ENCODE measurements at places on chromosomes 2 and 18. TPM values are rescaled to one million over a fixed set of nuclear protein-coding genes. Genes with fewer than 3 reads are reported as not detected.

- peak; percentile 81 for DNase-seq
- no peaks in the 10 kb centered on the region for H3K36me3 ChIP-seq
- H3K4me3 ChIP-seq = peak overlapping the region; percentile 1
- H3K27ac ChIP-seq = peak overlapping the region; percentile 29
Measured at GRCh38 chr2:221997100-221997499, 301.7 kb downstream of the PAX3 start.

The FLACC1 gene
- total RNA-seq = 1.2 TPM

DNA sequence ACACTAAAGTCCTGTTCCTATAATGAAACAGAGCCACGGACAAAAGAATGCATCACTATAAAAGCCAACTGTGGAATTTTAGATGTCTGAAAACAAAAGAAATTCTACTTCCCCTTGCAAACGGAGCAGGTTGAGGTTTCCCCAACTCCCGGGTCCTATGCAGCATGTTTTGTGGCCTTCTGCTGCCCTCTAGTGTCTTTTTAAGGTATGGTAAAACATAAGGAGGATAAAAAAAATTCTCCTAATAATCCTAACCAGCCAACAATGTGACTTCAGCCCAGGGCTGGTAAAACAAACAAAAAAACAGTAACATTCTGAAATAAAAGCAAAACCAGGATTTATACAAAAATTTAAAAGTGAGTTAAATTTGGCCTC is 539.5 kb downstream of the NRXN1 start:
- no peaks in the 10 kb centered on the region for H3K27me3 ChIP-seq
- no peaks in the 10 kb centered on the region for H3K4me1 ChIP-seq
- no peak overlapping the region for H3K27ac ChIP-seq

The GAL3ST2 gene
- total RNA-seq = 0.15 TPM

GRCh38 chr2:208379192-208379591 is 27.4 kb upstream of the PTH2R start:
- no peaks in the 10 kb centered on the region for H3K4me1 ChIP-seq
- no peak for DNase-seq

GRCh38 chr2:28615706-28616105 is 119.8 kb downstream of the PLB1 start:
- peaks cover 1% of the 10 kb centered on the region for H3K27me3 ChIP-seq
- no peak overlapping the region for H3K27ac ChIP-seq
- peaks cover 20% of the 10 kb centered on the region for H3K4me1 ChIP-seq
- H3K4me3 ChIP-seq = no peak overlapping the region
- no peaks in the 10 kb centered on the region for H3K36me3 ChIP-seq

The ERICH2 gene
- not detected for total RNA-seq

The DCDC2C gene
- total RNA-seq = not detected

DNA sequence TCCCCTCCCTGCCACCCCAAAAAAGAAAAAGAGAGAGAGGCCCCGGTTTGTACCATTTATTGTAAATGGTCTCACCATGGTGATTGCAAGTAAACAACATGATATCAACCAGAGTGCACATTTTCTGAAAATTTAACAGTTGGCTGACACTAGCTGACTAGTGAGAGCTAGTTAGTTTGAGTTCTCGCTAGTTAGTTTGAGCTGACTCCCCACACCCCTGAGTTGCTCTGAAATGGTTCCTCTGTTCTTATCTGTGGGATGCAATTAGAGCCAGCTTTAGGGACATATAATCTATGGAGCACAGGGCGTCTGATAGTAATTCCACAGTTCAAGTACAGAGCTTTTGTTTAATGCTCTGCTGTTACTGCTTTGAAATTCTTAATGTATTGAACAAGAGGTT is 13.1 kb downstream of the CASP10 start:
- no peaks in the 10 kb centered on the region for H3K4me1 ChIP-seq
- H3K4me3 ChIP-seq = no peak overlapping the region
- H3K36me3 ChIP-seq = 0 out of 2 replicates have a peak, but pooled peaks cover 8% of the 10 kb centered on the region

The MITD1 gene
- total RNA-seq = 15.8 TPM

- H3K4me3 ChIP-seq = no peak overlapping the region
- peaks cover 12% of the 10 kb centered on the region for H3K36me3 ChIP-seq
- H3K27ac ChIP-seq = peak overlapping the region; percentile 75
- H3K4me1 ChIP-seq = peaks cover 60% of the 10 kb centered on the region
- no peaks in the 10 kb centered on the region for H3K27me3 ChIP-seq
- DNase-seq = no peak
Measured at GRCh38 chr2:224253464-224253863, 148.4 kb downstream of the FAM124B start.

- no peak for DNase-seq
- no peaks in the 10 kb centered on the region for H3K27me3 ChIP-seq
- peaks cover 43% of the 10 kb centered on the region for H3K4me1 ChIP-seq
- no peak overlapping the region for H3K27ac ChIP-seq
- no peak overlapping the region for H3K4me3 ChIP-seq
Measured at GRCh38 chr18:56119681-56120080, 518.7 kb downstream of the TXNL1 start.

- H3K27me3 ChIP-seq = no peaks in the 10 kb centered on the region
- no peaks in the 10 kb centered on the region for H3K36me3 ChIP-seq
- H3K27ac ChIP-seq = no peak overlapping the region
- H3K4me3 ChIP-seq = no peak overlapping the region
Measured at GRCh38 chr2:137873536-137874244, 90.6 kb upstream of the HNMT start.

The SP9 gene
- total RNA-seq = not detected

GRCh38 chr2:10841547-10842219 is 29.1 kb upstream of the PDIA6 start:
- H3K36me3 ChIP-seq = peaks cover 17% of the 10 kb centered on the region
- H3K4me1 ChIP-seq = no peaks in the 10 kb centered on the region
- H3K27me3 ChIP-seq = peaks cover 29% of the 10 kb centered on the region

The ERFE gene
- 0.41 TPM for total RNA-seq

The PXDN gene
- 342 TPM for total RNA-seq

GRCh38 chr2:129698593-129698992 is 280.9 kb upstream of the RAB6C start:
- H3K36me3 ChIP-seq = no peaks in the 10 kb centered on the region
- no peak for DNase-seq
- H3K27me3 ChIP-seq = no peaks in the 10 kb centered on the region

The TGFA gene
- 0.18 TPM for total RNA-seq

GRCh38 chr18:3457261-3457724 is 7.3 kb downstream of the TGIF1 start:
- peaks cover 20% of the 10 kb centered on the region for H3K27me3 ChIP-seq
- peak overlapping the region; percentile 56 for H3K27ac ChIP-seq
- peaks cover 85% of the 10 kb centered on the region for H3K4me1 ChIP-seq

DNA sequence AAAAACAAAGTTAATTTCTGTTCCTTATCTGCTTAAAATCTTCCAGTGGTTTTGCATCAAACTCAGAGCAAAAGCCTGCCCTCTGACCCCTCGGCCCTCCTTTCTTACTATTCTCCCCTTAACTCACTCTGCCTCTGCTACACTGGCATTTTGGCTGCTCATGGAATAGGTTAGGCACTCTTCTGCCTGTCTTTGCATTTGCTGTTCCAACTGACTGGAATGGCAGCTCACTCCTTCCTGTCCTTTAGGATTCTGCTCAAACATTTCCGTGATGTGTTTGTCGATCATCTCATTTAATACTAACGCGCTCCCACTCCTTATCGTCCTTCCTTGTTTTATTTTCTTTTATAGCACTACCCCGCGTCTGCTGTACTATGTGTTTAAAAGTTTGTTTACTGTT is 815 bp downstream of the CEBPZ start:
- no peak overlapping the region for H3K4me3 ChIP-seq
- peaks cover 12% of the 10 kb centered on the region for H3K4me1 ChIP-seq
- no peaks in the 10 kb centered on the region for H3K27me3 ChIP-seq
- no peak overlapping the region for H3K27ac ChIP-seq

GRCh38 chr2:240568678-240569522 is 616 bp downstream of the RNPEPL1 start:
- peak overlapping the region; percentile 79 for H3K4me3 ChIP-seq
- DNase-seq = peak; percentile 33

DNA sequence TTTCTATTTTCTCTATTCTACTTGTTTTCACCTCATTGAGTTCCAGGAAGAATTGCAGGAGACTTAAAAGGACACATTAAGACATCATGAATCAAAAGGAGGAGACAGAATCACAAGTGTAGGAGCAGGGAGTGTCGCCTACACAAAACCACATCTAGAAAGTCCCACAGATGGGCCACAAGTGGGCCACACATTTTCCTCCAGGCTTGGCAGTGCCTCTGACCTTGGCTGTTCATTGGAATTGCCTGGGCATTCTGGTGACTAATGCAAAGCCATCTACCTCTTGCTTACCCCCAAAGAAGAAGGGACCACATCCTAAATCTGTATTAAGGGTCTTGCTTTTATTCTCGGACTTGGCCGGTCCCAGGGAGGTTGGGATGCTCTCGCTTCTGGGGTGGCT is 103.6 kb downstream of the KLHL29 start:
- peaks cover 11% of the 10 kb centered on the region for H3K4me1 ChIP-seq
- no peak for DNase-seq
- no peaks in the 10 kb centered on the region for H3K36me3 ChIP-seq
- no peak overlapping the region for H3K4me3 ChIP-seq
